Smooth muscle cell of bladder (primary cell): ENCODE measurements at places on chromosomes 1 and 21. TPM values are rescaled to one million over a fixed set of nuclear protein-coding genes. Genes with fewer than 3 reads are reported as not detected.

SLC25A34 gene
- total RNA-seq: 0.14 and 0.37 TPM in 2 replicates

FCRLA gene
- 0.37 and 0.71 TPM in 2 replicates for total RNA-seq

HUNK gene
- under 0.01 and 0.14 TPM in 2 replicates for total RNA-seq

ZC3H11A gene
- 67.3 and 80.0 TPM in 2 replicates for total RNA-seq

TMEM269 gene
- under 0.01 TPM in 1 of 2 replicates, not detected in the other for total RNA-seq

LCE1D gene
- not detected in 2 replicates for total RNA-seq

BRINP2 gene
- total RNA-seq: 0.28 and 0.57 TPM in 2 replicates

RC3H1 gene
- total RNA-seq: 12.9 and 15.3 TPM in 2 replicates

C1orf94 gene
- not detected in 2 replicates for total RNA-seq

LRRC47 gene
- total RNA-seq: 21.5 and 32.5 TPM in 2 replicates

FCRL2 gene
- not detected in 2 replicates for total RNA-seq

ERG gene
- total RNA-seq: 0.28 and 0.43 TPM in 2 replicates

GRIK1 gene
- total RNA-seq: not detected in 2 replicates

WDR64 gene
- total RNA-seq: not detected in 2 replicates

MPL gene
- not detected in 2 replicates for total RNA-seq

LENEP gene
- total RNA-seq: 0.18 and 0.28 TPM in 2 replicates

SPRR1A gene
- total RNA-seq: not detected in 2 replicates

GAS5 gene
- 448 and 566 TPM in 2 replicates for total RNA-seq

PEX11B gene
- 24.9 and 26.4 TPM in 2 replicates for total RNA-seq

EVA1B gene
- 116 and 133 TPM in 2 replicates for total RNA-seq

CREB3L4 gene
- 5.1 and 6.4 TPM in 2 replicates for total RNA-seq
